ENCODE measurements at places on chromosomes 2 and 18.

DNA sequence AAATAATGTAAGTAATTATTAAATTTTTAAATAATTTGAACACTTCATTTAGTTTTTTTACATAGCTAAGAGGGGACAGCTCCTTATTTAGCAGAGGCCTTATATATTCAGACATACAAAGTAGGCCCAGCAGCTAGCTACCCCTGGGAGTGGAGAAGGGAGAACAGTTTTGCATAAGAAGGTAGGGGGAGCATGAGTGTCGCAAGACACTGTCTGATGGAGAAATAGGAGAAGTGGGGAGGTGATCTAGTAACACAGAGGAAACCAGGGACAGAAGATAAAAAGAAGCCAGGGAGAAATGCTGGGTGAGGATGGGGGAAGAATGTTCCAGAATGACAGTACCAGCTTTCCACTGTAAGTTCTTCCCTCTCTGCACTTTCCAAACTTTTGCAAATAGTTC lies 16.0 kb upstream of the RGPD4 start:
- no peak for DNase-seq

DNA sequence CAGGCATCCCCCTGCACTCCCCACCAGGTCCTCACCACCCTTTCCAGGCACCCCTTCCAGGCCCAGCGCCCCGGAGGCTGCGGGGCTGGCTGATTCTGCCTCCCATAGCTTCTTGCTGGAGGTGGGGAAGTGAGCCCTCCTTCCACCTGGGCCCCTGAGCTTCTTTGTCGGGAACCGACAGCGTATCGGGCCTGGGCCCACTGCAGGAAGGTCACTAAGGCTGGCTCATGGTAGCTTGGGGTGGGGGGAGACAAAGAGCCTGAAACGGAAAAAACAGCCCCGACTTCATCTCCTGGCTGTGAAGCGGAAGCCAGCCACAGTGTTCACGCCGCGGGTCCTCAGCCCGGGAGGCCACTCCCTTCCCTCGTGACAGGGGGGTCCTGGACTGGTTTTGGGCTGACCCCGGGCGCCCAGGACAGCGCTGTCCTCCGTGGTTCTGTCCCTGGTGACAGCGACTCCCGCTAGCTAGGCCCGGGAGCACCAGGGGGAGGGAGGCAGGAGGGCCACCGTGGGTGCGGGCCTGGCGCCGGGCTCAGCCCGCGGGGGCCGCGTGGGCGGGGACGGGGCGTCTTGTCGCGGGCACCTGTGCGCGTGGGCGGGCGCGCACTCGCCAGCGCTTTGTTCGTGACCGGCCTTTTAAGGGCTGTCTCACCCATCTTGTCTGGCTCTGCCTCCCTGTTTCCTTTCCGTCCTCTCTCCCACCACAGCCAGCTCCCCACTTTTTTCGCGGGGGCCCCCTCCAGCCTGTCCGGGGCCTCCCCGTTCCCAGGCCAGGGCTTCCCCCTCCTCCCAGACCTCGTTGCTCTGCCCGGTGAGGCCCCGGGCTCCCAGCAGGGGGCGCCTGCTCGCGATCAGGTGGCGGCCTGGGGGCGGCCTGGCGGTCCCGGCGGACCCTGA lies 64.9 kb downstream of the DNMT3A start:
- DNase-seq, result peak; percentile 61

GRCh38 chr18:43775591-43775990 lies 498.3 kb upstream of the SYT4 start:
- no peak for DNase-seq

DNA sequence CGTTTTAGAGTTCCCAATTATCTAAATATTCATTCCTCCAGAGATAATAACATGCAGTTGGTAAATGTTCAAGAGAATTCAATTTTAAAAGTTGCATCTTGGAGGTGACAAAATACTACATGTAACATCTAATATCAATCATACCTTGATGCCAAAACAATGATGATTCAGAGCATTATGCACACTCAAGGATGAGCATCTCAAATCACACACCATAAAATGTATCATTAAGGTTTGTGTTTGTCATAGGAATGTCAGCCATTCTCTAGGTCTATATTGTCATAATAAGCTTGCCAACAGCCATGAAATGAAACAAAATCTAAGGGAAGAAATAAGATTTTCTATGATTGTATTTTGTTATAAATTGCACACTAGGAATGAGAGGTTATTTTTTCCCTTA lies 1667.0 kb downstream of the DPP10 start:
- DNase-seq, result no peak

DNA sequence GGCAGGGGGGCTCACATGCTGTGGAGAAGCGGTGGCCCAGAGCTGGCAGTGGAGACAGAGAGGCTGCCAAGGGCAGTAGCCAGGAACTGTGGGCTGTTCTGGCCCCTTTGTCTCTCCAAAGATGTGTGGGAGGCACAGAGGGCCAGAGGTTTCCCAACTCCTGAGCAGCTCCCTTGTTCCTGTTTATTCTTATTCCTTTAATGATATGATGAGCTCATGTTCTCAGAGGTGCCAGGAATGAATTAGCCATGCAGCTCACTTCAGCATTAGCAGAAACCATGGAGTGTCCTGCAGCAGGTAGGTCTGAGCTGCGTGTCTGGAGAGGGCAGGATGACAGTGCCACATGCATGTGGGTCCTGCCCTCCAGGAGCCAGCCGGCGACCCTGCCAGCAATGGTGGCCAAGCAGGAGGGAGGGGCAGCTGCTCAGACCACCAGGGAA lies 77.9 kb upstream of the FZD7 start:
- no peak for DNase-seq

DNA sequence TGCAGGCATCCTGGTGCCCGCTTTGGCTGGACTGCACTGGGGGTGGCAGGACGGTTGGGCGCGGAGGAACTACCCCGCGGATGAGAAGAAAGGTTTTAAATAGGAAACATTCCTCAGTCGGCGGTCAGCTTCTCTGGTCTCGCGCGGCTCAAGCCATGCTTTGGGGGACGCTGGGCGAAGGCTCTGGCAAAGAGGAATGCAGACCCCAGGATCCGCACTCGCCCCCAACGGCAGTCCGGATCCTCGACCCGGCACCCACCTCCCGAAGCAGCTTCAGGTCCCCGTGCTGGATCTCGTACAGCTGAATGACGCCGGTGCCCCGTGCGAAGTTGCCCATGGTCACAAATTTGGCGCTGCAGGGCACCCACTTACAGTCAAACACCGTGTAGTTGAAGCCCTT lies 686 bp upstream of the PNO1 start:
- no peak for DNase-seq

DNA sequence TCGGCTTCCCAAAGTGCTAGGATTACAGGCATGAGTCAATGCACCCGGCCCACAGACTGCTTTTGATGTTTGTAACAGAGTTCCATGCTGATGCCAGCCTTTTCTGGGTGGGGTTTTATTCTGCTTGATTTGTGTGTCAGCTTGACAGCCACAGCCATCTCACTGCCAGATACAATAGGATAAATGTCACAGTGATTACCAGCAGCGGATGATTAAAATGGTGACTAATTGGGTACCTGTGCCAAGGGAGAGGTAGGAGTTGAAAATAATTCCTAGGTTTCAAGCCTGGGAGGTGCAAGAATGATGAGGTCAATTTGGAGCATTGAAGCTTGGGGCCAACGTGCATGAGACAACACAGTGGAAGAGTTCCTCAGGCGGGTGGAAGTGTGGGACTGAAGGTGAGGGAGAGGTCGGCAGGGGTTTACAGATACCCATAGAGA lies 39.4 kb downstream of the SH2D6 start:
- DNase-seq, result no peak

GRCh38 chr2:190843890-190844699 lies 36.5 kb upstream of the GLS start:
- no peak for DNase-seq

- DNase-seq, result no peak
These were observed 113.0 kb downstream of the ATP9B start for GRCh38 chr18:79182047-79182713.

- DNase-seq, result no peak
These were observed 766.2 kb upstream of the TMEFF2 start for GRCh38 chr2:192960945-192961344.

DNA sequence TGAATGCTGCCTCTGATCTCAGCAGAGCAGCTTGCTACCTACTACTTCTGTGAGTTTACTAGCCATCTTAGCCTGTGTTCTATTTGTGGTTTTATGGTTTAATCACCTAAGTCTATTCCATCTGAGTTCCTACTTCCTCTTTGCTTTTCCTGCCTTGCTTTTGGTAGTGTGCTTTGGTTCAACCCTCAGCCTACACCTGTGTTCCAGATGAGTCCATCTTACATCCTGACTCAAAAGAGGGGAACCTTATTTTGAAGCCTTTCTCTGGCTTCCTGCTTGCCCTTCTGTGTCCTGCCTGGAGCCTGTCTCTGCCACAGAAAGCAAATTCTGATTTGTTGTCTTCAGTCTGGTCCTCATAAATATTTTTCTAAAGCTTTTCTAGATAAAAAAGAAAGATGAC lies 530.3 kb upstream of the MEX3C start:
- DNase-seq, result no peak

DNA sequence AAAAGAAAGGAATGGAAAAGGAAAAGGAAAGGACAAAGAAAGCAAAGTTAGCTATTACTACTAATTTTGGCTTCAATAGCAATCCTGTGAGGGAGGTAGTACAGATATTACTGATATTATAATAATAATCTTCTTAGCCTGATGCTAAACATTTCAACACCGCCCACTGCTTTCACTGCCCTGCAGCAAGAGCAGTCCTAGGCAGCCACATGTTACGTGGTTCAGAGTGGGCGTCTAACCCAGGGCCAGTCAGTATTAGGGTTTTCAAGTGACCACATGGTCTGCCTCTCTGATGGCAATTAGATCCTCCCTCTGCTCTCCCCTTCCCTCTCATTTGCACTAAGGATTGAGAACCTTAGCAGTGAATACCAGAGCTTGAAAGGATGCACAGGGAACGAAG lies 83.7 kb upstream of the ZNF397 start:
- no peak for DNase-seq

- DNase-seq, result no peak
These were observed 54.7 kb downstream of the MYO1B start for GRCh38 chr2:191299866-191300265.

- DNase-seq, result no peak
These were observed 3.1 kb downstream of the CCT7 start for GRCh38 chr2:73237168-73237567.
